ENCODE measurements at places on chromosomes 7 and 10.
A peak's percentile ranks its signal among the peaks of the same experiment; 100 is the strongest.

- DNase-seq, result no peak
Observed at GRCh38 chr10:24616536-24616935, 107.2 kb downstream of the ARHGAP21 start.

GRCh38 chr7:127928852-127929251 is 102.4 kb downstream of the LRRC4 start:
- DNase-seq, result no peak

DNA sequence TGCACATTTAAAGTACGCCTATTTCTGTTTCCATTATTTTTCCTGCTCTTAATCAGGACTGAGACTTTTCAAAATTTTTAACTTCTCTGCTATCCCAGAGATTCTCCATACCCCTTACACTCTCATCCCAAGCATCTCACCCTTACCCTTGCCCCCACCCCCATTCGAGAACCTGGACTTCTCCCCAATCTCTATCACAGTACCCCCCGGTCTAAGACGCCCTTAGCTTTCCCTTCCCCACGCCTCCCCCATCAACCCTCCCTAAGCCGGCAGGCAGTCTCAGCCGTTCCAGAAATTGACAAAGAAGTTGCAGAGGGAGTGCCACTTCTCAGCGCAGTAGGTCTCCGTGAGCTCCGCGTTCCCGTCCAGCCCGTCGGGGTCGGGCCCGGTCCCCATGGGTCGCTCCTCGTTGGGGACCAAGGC is 1.4 kb downstream of the FGFBP3 start:
- DNase-seq, result peak; percentile 25

GRCh38 chr7:27186668-27187474 is 1.8 kb upstream of the HOXA11 start:
- no peak for DNase-seq

DNA sequence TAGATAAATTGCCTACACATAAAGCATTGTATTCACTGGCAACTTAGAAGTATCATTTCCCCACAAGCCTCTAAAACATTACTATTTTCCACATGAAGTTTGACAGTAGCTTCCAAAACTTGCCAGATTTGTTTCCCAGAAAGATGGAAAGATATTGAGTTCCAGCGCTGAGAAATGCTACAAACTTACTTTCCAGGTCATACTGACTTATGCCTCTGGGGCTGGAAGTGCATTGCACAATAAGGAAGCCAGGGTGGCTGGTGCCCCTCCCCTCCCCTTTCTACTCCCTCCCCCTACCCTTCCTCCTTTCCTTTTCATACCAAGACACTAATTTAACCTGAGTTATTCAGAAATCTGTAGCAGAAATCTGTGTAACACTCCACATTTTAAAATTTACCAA is 212.6 kb downstream of the WDR37 start:
- no peak for DNase-seq
